ENCODE measurements at places on chromosomes 1 and 21. TPM values are rescaled to one million over a fixed set of nuclear protein-coding genes. Genes with fewer than 3 reads are reported as not detected.
A peak's percentile ranks its signal among the peaks of the same experiment; 100 is the strongest.

The TDRKH gene
- 5.5 TPM for polyA plus RNA-seq

The LCE6A gene
- polyA plus RNA-seq = not detected

The LDLRAD1 gene
- polyA plus RNA-seq = not detected

The SFN gene
- 212 TPM for polyA plus RNA-seq

The ICOSLG gene
- polyA plus RNA-seq = 5.7 TPM

The TMEM52 gene
- 5.5 TPM for polyA plus RNA-seq

The GPR25 gene
- 1.0 TPM for polyA plus RNA-seq

The LCE2A gene
- polyA plus RNA-seq = not detected

The NPR1 gene
- polyA plus RNA-seq = 5.4 TPM

- DNase-seq = no peak
- H3K4me1 ChIP-seq = no peaks in the 10 kb centered on the region
- H3K27me3 ChIP-seq = no peaks in the 10 kb centered on the region
- no peak overlapping the region for H3K4me3 ChIP-seq
- H3K27ac ChIP-seq = no peak overlapping the region
- no peaks in the 10 kb centered on the region for H3K36me3 ChIP-seq
These were observed 575.0 kb upstream of the CHRM3 start for GRCh38 chr1:238811211-238811879.

DNA sequence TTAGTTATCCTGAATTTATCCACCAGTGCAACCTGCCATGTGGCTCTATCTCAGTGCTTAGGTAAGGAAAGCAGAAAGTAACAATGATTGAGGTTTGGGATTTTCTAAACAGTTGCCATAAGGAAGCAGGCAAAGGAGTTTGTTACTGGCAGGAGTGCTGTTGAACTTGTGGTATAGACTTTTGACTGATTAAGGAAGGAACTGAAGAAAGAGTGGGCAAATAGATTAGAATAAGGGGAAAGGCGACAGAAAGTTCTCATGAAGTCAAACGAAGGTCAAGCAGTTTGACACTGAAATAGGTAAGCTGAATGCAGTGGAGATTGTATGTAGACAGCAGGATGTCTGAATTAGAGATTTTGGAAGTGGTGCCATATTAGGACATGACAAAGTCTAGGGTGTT is 24.2 kb upstream of the CR2 start:
- no peaks in the 10 kb centered on the region for H3K36me3 ChIP-seq
- H3K27ac ChIP-seq = no peak overlapping the region
- no peaks in the 10 kb centered on the region for H3K4me1 ChIP-seq
- no peak overlapping the region for H3K4me3 ChIP-seq

DNA sequence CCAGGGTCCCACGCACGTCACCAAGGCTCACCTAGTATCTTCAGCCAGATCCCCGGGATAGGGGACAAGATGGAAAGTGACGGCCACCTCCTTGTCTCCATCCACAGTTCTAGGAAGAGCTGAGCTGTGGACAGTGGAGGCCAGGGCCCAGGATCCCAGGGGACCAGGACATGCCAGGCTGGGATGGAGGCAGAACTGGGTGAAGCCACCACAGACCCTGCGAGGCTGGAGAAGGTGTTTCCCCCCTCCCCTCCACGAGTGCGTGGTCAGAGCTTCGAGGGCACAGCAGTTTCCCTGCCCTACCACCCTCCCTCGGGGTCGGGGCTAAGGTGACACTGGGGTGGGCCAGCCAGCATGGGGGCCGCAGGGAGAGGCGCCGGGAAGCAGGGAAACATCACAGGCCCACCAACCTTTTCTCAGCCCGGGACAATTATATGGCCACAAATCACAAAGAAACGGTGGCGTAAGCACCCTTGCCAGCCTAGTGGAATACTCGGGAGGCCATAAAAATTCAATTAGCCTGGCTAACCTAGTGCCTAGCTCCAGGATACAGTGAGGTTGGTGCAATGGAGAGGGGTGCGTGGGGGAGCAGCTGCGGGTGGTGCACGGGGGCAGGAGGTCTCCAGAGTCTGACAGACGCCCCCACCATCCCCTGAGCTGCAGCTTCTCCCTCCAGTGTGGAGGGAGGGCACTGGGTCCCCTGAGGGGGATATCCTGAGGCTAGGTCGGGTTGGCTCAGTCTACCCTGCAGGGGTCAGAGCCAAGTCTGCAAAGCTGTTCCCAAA is 13.4 kb downstream of the DRAXIN start:
- no peaks in the 10 kb centered on the region for H3K36me3 ChIP-seq
- H3K4me3 ChIP-seq = no peak overlapping the region
- H3K27me3 ChIP-seq = peaks cover 14% of the 10 kb centered on the region
- peaks cover 11% of the 10 kb centered on the region for H3K4me1 ChIP-seq
- no peak overlapping the region for H3K27ac ChIP-seq

GRCh38 chr1:155977690-155978324 is 540 bp downstream of the ARHGEF2 start:
- H3K27ac ChIP-seq = peak overlapping the region; percentile 89
- H3K4me1 ChIP-seq = peaks cover 64% of the 10 kb centered on the region
- H3K27me3 ChIP-seq = no peaks in the 10 kb centered on the region
- H3K36me3 ChIP-seq = no peaks in the 10 kb centered on the region

GRCh38 chr21:26225046-26225445 is 54.5 kb upstream of the APP start:
- no peaks in the 10 kb centered on the region for H3K27me3 ChIP-seq
- H3K4me3 ChIP-seq = no peak overlapping the region
- DNase-seq = no peak
- no peaks in the 10 kb centered on the region for H3K4me1 ChIP-seq

DNA sequence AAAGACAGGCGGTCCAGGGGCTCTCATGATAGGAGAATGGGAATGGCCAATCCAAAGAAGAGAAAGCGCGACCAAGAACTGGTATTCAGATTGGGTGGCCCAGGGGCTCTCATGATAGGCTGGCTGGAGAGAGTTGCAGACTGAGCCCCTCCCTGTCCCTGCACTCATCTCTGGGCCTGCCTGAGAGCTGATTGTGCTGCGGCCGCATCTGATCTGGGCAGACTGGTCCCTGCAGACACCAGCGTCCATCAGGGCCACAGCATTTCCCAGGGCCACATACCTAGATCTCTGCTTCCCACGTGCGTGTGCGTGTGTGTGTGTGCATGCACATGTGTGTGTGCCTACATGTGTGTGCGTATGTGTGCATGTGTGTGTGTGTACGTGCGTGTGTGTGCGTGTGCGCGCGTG is 30.4 kb upstream of the MAN1C1 start:
- H3K4me3 ChIP-seq = no peak overlapping the region
- H3K27ac ChIP-seq = no peak overlapping the region
- H3K36me3 ChIP-seq = no peaks in the 10 kb centered on the region
- H3K4me1 ChIP-seq = peaks cover 11% of the 10 kb centered on the region
- no peaks in the 10 kb centered on the region for H3K27me3 ChIP-seq
- DNase-seq = no peak

DNA sequence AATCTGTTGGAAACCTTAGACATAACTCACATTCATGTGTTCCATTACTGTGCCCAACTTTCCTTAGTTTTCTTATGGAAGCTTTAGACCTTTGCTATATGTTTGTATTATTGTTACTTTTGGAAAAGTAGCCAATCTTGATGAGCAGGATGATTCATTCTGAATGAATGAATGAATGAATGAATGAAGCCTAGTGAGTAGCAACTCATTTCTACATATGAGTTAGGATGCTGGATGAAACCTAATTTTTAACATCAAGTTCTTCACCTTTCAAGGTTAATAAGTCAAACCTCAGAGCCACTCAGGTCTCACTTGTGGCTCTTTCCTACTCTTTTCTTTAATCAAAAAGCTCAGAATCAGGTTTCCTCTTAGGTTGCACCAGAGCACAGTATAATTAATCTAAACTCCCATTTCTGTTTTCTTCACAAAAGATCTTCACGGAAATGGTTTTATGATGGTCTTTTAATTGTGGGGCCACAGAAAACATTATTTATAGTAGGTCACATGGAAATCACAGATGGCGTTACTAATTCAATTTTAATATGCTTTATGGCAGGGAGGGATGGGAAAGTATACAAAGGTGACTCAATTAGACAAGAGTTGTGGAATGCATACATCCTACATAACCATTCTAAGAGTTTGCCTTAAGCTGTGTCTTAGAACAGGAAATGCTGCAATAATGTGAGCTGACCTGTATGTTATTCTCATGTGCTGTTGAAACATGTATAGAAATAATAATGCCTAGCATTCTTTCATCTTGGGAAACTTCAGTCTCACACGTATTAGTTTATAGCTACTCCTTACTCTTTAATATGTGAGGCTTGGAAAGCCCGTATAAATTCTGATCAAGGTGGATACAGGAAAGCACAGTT is 4.5 kb upstream of the DDX59 start:
- no peak overlapping the region for H3K27ac ChIP-seq
- H3K4me3 ChIP-seq = no peak overlapping the region
- DNase-seq = no peak
- H3K36me3 ChIP-seq = no peaks in the 10 kb centered on the region
- H3K27me3 ChIP-seq = no peaks in the 10 kb centered on the region

GRCh38 chr1:39103328-39104157 is 77.4 kb downstream of the NDUFS5 start:
- no peak for DNase-seq
- no peak overlapping the region for H3K4me3 ChIP-seq
- no peaks in the 10 kb centered on the region for H3K36me3 ChIP-seq

- peak overlapping the region; percentile 11 for H3K4me3 ChIP-seq
- H3K36me3 ChIP-seq = no peaks in the 10 kb centered on the region
- no peaks in the 10 kb centered on the region for H3K4me1 ChIP-seq
- H3K27ac ChIP-seq = peak overlapping the region; percentile 96
These were observed 15.2 kb downstream of the SLC27A3 start for GRCh38 chr1:153790313-153790965.

- DNase-seq = peak; percentile 36
- H3K27me3 ChIP-seq = no peaks in the 10 kb centered on the region
- no peak overlapping the region for H3K4me3 ChIP-seq
- H3K4me1 ChIP-seq = peaks cover under 1% of the 10 kb centered on the region
These were observed 6.7 kb upstream of the NPHP4 start for GRCh38 chr1:5998906-5999301.

DNA sequence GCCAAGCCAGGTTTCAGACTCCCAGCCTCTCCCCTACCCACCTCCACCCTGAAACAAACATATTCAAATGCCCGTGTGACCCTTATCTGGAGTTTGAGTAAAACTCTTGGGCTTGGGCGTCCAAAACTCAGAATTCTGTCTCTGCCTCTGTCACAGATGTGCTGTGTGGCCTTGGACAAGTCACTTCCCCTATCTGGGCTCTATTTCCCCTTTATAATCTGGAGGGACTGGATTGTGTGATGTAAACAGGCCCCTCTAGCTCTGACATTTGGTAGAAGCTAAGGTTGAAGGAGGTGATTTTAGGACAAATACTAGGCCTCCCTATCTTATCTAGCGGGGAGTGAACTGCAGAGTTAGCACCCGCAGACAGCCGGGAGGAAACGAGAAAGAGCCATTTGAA is 67.5 kb downstream of the IGSF21 start:
- H3K4me1 ChIP-seq = no peaks in the 10 kb centered on the region
- H3K27ac ChIP-seq = no peak overlapping the region
- H3K27me3 ChIP-seq = no peaks in the 10 kb centered on the region
- no peaks in the 10 kb centered on the region for H3K36me3 ChIP-seq
- no peak for DNase-seq

- H3K4me1 ChIP-seq = no peaks in the 10 kb centered on the region
- no peak overlapping the region for H3K4me3 ChIP-seq
- no peaks in the 10 kb centered on the region for H3K27me3 ChIP-seq
- no peak overlapping the region for H3K27ac ChIP-seq
- no peaks in the 10 kb centered on the region for H3K36me3 ChIP-seq
These were observed 102.7 kb downstream of the ZNF281 start for GRCh38 chr1:200306944-200307754.

GRCh38 chr1:234893359-234893724 is 235.3 kb downstream of the TOMM20 start:
- H3K4me1 ChIP-seq = peaks cover 22% of the 10 kb centered on the region
- no peak for DNase-seq
- no peak overlapping the region for H3K27ac ChIP-seq
- H3K27me3 ChIP-seq = no peaks in the 10 kb centered on the region
- H3K36me3 ChIP-seq = no peaks in the 10 kb centered on the region

- peaks cover 21% of the 10 kb centered on the region for H3K27me3 ChIP-seq
- no peaks in the 10 kb centered on the region for H3K4me1 ChIP-seq
- H3K27ac ChIP-seq = no peak overlapping the region
- no peak for DNase-seq
- H3K36me3 ChIP-seq = no peaks in the 10 kb centered on the region
These were observed 5.0 kb upstream of the CACNA1E start for GRCh38 chr1:181478306-181478705.

GRCh38 chr1:156655151-156655903 is 13.4 kb downstream of the BCAN start:
- no peaks in the 10 kb centered on the region for H3K27me3 ChIP-seq
- H3K27ac ChIP-seq = no peak overlapping the region
- H3K4me3 ChIP-seq = no peak overlapping the region
- H3K4me1 ChIP-seq = peaks cover 26% of the 10 kb centered on the region

DNA sequence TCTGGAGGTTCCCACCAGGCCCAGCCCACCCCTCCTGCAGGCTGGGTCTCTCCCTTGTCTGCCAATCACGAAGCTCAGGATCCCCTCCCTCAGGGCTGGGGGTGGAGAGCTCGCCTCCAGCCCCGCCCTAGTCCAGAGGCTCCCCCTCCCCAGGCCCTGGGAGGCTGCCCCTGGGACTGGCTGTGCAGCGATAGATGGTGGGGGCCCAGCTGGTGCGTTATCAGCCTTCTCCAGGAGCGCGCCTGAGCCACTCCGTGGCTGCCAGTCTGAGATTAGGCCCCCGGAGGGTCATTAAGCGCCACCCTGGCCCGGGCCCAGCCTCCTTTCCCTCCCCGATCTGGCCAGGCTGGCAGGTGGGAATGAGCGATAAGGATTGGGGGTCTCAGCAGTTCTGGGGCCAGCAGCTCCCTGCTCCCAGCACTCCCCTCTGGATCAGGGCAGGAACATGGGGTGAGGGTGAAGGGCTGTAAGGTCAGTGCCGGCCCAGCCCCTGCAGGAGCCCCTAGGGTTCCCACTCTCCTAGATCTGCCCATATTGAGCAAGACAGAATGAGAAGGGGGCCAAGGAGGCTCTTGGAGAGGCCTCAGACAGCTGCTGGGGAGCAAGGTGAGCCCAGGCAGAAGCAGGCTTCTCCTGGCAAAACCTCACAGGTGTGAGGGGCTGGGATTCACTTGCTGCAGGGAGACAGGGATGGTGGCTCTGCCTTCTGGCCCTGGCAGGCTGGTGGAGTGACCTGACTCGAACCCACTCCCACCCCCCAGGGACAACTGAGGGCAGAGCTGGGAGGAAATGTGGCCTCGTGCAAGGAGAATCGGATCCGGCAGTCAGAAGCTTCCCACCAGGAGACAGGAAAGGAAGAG is 8.5 kb downstream of the PDZK1IP1 start:
- H3K4me3 ChIP-seq = no peak overlapping the region
- no peak for DNase-seq
- H3K4me1 ChIP-seq = peaks cover 13% of the 10 kb centered on the region
- no peaks in the 10 kb centered on the region for H3K36me3 ChIP-seq
- H3K27ac ChIP-seq = no peak overlapping the region

- DNase-seq = no peak
- no peak overlapping the region for H3K4me3 ChIP-seq
- H3K27me3 ChIP-seq = no peaks in the 10 kb centered on the region
- H3K4me1 ChIP-seq = no peaks in the 10 kb centered on the region
- H3K36me3 ChIP-seq = no peaks in the 10 kb centered on the region
- no peak overlapping the region for H3K27ac ChIP-seq
These were observed 44.6 kb upstream of the CNN3 start for GRCh38 chr1:94971491-94971924.

GRCh38 chr1:216222288-216222687 is 201.0 kb downstream of the USH2A start:
- no peaks in the 10 kb centered on the region for H3K4me1 ChIP-seq
- H3K36me3 ChIP-seq = no peaks in the 10 kb centered on the region
- DNase-seq = no peak
- H3K27me3 ChIP-seq = no peaks in the 10 kb centered on the region
- H3K27ac ChIP-seq = no peak overlapping the region
- H3K4me3 ChIP-seq = no peak overlapping the region

GRCh38 chr1:150576794-150577556 is 2.4 kb downstream of the MCL1 start:
- H3K4me3 ChIP-seq = peak overlapping the region; percentile 91
- DNase-seq = peak; percentile 30
- H3K4me1 ChIP-seq = peaks cover 4% of the 10 kb centered on the region
- peak overlapping the region; percentile 97 for H3K27ac ChIP-seq
